ENCODE measurements at places on chromosomes 12 and 14.

DNA sequence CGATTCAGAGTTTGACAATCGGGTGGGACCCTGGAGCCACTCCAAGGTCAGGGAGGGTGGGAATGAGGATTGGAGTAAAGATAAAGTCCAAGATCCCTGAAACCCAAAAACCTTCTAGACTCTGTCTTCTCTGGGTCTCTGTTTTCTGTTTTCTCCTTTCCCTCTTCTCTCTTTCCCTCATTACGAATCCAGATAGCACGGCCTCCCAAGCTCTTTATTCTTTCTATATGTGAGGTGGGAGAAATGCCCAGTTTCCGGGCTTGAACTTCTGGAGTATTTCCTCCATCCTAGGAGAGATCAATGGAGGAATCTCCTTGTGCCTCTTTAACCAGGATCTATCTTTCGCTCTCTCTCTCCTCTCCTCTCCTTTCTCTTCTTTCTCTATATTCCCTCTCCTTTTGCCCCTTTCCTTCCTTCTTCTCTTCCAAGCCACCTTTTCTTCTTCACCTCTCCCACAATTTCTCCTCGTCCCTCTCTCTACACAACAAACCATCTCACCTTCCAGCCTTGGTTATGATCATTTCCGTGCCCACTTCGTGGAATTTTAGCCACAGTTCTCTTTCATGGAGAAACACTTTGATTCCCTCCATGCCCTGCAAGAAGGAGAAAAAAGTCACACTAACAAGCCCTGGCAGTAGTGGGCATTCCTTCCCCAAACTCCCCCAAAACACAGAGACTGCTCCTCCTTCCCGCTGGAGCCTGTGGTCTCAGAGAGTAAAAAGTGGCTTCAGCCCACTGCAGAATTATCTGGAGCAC lies 4.4 kb downstream of the TBX5 start:
- DNase-seq, result no peak

- no peak for DNase-seq
Observed at GRCh38 chr14:81366214-81366613, 33.9 kb downstream of the STON2 start.

DNA sequence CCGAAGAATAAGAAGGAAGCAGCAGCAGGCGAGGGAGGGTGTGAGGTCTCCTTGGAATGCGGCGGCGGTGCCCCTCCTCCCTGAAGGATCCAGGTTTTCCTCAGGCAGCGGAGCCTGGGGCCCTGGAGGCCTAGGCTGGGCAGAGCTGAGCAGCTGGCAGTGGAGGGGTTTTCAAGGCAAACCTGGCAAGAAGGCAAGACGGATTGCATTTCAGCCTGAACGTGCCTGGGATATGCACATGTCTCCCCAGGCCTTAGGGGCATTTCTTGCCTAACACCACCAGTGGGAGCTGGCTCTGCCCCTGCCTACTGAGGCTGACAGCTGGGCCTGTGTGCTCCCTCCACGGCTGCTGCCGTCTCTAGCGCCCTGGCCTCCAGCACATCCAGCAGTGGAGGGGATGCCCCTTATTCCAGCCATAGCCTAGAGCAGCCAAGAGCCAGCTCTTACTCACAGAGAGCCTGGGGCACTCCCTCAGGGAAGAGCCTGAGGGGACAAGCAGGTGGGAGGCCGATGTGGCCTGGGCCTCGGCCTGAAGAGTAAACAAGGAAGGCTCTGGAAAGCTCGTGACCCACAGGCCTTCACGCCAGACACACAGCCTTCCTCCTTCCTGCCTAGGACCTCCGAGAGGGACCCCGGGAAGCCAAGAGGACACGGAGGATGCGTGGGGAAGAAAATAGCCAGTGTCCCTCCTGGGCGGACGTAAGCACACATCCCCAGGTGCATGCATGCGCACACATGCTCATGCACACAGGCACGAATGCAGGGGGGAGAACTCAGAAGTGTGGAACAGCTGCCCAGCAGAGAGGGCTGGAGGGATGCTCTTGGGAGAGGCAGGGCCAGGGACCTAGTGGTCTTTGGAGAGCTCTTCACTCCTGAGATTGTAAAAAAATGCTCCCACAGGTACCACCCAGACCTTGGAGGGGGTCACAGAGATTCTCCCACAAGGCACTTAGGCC lies 23.0 kb upstream of the EIF2B2 start:
- no peak for DNase-seq

DNA sequence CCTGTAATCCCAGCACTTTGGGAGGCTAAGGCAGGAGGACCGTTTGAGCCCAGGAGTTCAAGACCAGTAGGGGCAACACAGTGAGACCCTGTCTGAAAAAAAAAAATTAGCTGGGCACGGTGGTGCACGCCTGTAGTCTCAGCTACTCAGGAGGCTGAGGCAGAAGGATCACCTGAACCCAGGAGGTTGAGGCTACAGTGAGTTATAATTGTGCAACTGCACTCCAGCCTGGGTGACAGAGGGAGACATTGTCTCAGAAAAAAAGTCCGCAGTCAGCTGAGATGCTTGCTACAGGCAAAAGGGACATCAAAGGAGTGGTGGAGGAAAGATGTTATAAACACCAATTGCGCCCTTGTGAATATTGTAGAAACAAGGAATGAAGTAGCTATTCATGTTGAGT lies 77.8 kb downstream of the NDUFA12 start:
- DNase-seq, result no peak

DNA sequence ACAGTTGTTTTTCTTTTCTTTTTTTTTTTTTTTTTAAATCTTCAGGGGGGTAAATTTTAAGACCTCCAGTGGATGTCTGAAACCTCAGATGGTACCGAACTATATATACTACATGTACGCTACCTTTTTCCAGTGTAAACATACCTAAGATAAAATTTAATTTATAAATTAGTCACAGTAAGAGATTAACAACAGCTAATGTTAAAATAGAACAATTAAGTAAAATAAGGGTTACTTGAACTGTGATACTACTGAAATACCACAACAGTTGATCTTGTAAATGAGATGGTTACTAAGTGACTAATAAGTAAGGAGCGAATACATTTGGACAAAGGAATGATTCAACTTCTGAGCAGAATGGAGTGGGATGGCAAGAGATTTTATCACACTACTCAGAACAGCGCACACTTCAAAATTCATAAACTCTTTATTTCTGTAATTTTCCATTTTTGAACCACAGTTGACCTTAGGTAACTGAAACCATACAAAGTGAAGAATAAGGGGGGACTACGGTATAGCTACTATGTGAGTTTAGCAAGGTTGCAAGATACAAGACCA lies 80.5 kb upstream of the PCED1B start:
- no peak for DNase-seq

GRCh38 chr12:79344855-79345847 lies 345.6 kb downstream of the PAWR start:
- DNase-seq, result no peak

GRCh38 chr12:109531411-109531810 lies 41.9 kb downstream of the MMAB start:
- DNase-seq, result no peak

DNA sequence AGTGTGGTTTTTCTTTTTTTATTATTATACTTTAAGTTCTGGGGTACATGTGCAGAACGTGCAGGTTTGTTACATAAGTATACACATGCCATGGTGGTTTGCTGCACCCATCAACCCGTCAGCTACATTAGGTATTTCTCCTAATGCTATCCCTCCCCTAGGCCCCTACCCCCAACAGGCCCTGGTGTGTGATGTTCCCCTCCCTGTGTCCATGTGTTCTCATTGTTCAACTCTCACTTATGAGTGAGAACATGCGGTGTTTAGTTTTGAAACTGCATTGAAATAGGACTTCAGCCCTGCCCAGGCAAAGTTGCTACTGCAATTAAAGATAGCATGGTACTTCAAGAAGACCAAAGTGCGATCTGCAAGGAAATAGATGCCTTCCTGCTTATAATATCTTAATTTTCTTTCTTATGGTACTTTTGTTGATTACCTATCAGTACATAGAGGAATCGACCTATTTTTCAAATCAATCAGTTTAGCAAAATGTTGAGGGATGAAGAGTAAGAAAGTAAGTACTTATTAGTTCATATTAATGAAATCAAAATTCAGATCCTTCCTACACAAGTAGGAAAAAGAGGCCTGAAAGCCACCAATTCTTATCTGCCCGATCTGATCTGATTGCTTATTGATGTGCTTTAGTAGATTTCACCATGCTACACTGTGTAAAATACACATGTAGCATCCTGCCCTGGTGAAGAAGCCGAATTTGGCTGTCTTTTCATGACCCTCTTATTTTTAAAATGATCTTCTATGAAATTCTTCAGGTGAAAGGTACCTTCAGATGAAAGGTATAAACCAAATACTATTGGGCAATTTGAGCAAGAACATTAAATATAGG lies 1.6 kb downstream of the LTA4H start:
- no peak for DNase-seq

GRCh38 chr12:131919366-131920156 lies 9.5 kb upstream of the PUS1 start:
- no peak for DNase-seq

Data from activated effector memory CD4-positive, alpha-beta T cell treated with Interleukin-2 at 50 U/mL for 16 hours (primary cell).